Dermis microvascular lymphatic vessel endothelial cell (primary cell): ENCODE measurements at places on chromosomes 2 and 18. TPM values are rescaled to one million over a fixed set of nuclear protein-coding genes. Genes with fewer than 3 reads are reported as not detected.

REG3G gene
- not detected in 2 replicates for total RNA-seq

- no peak for DNase-seq
These were observed 319.0 kb upstream of the KLHL29 start for GRCh38 chr2:23065936-23066335.

- no peak for DNase-seq
These were observed 51.2 kb downstream of the HNMT start for GRCh38 chr2:138015494-138015893.

- DNase-seq: no peak
These were observed 262.7 kb downstream of the HAUS1 start for GRCh38 chr18:46366751-46367376.

GRCh38 chr2:195404651-195405050 lies 252.4 kb upstream of the SLC39A10 start:
- no peak for DNase-seq

DNA sequence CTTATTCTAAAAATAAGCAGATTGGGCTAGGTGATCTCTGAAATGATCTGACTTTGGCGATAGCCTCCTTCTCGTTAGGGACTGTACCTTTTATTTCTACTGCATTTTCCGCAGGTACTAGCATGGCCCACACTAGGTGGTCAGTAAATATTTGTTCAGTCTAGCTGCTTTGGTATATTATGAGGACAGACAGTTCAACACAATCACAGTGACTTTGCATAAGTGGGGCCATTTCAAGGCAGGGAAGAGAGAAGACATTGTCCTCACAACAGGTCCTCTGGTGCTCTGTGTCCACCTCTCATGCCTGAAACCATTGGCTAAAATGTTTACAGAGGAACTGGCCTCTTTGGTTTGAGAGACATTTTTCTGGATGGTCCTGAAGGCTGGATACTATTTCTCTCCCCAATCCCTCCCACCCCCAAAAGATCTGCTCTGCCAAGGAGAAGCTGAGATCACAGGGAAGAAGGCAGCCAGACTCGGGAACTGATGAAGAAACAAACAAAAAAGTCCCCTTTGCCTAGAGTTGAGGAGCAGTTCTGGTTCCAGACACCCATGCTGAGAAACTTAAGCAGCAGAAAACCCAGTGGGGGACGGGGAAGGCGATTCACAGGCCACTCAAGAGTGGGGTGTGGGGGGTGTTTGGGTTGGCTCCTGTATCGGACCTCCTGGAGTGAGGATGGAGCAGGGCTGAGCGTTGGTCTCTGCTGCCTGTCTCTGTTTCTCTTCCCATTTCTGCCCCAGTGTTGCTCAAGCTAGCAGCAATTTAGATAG lies 2.9 kb upstream of the TNP1 start:
- DNase-seq: no peak

DNA sequence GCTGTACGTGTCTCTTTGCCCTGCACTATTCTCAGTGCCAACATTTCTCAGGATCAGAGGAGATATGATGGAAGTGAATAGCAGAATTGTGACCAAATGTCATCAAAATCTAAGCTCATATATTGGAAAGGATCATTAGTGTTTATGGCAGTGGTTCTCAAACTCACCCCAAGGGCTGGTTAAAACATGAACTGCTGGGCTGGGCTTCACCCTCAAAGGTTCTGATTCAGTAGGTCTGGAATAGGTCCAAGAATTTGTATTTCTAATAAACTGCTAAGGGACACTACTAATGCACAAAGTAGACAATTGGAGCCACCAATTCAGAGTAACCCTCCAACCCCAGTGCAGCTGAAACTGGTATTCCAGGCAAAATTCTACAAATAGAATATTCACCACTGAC lies 317.9 kb upstream of the UBE2E3 start:
- no peak for DNase-seq

FIGN gene
- under 0.01 TPM in 2 replicates for total RNA-seq

DNA sequence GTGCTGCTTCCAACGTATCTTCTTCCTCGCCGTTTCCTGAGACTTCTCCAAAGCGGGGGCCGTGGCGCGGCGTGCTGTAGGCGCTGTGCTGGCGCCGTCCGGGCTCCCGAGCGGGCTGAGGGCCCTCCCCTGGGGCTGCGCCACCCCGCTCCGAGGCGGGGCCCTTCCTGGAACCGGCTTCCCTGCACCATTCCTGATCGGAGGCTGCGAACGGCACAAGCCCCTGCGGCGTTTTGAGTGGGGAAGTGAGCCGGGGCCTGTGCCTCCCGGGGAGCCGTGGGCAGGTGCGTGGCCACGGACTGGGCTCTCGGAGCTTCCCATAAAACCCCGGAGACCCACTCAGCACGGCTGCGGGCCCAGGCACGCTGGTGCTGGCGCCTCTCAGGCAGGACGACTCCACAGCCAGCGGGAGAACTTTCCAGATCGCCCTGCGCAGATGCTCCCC lies 74.7 kb downstream of the PSMG2 start:
- DNase-seq: no peak

BCL11A gene
- total RNA-seq: 0.64 and 0.76 TPM in 2 replicates

GRCh38 chr2:215749092-215749957 lies 264.0 kb downstream of the MREG start:
- peak; percentile 23 for DNase-seq

- DNase-seq: no peak
These were observed 304.3 kb upstream of the CNTNAP5 start for GRCh38 chr2:123720760-123721159.

HOXD10 gene
- total RNA-seq: 7.8 and 9.9 TPM in 2 replicates

KIF1A gene
- total RNA-seq: under 0.01 TPM in 2 replicates

CCDC150 gene
- 4.4 and 5.5 TPM in 2 replicates for total RNA-seq

GRCh38 chr2:181822097-181822496 lies 69.4 kb upstream of the ITPRID2 start:
- DNase-seq: no peak

GLI2 gene
- total RNA-seq: under 0.01 TPM in 2 replicates

DNA sequence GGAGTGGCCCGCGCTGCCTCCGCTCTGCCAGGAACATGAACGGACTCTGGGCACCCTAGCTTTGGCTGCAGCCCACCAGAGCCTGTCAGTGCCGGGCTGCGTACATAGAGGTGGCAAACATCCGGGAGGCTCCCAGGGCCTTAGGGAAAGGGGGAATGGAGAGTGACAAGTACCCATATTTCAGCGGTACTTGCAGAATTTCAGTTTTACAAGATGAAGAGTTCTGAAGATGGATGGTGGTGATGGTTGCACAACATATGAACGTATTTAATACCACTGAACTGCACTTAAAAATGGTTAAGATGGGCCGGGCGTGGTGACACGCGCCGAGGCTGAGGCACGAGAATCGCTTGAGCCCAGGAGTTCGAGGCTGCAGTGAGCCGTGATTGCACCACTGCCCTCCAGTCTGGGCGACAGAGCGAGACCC lies 873 bp downstream of the MTHFD2 start:
- no peak for DNase-seq

GRCh38 chr2:125471963-125472362 lies 1184.0 kb upstream of the GYPC start:
- no peak for DNase-seq

GRCh38 chr2:176110415-176111308 lies 3.6 kb downstream of the HOXD11 start:
- no peak for DNase-seq

QPCT gene
- 3.9 and 4.2 TPM in 2 replicates for total RNA-seq

DNA sequence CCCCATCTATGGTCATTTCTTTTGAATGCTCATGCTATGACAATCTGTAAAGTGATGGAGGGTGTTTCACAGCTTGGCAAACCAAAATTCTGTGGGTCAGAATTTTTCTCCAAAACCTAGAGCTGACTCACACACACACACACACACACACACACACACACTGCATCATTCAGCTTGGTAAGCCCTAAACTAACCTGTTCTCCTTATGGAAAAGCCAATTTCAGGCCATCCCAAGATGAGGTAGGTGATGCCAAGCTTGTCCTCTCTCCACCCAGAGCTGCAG lies 45.0 kb upstream of the NRP2 start:
- no peak for DNase-seq

GRCh38 chr2:82198809-82199492 lies 1894.4 kb upstream of the LRRTM1 start:
- DNase-seq: no peak

GRCh38 chr2:179565807-179566206 lies 295.6 kb downstream of the ZNF385B start:
- DNase-seq: no peak

GPR35 gene
- total RNA-seq: 0.13 TPM in 2 replicates

GRCh38 chr2:33498291-33498956 lies 22.0 kb downstream of the RASGRP3 start:
- peak; percentile 56 for DNase-seq

DNA sequence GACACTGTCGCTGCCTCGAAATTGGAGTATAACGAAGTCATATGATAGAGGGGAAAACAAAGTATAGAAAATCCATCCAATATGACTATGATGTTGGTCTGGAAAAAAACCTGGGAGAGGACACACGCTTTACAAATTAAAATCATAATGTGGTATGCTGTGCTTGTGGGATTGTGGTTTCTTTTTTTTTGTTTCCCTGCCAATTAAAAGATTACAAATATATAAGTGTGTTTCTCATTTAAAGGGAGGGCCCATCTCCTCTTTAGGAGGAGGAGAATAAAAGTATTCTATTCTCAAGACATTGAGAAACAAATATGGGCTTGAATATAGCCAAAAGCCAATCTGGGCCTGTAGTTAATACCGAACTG lies 86.6 kb downstream of the EPHA4 start:
- no peak for DNase-seq

GRCh38 chr2:110875384-110875725 lies 143.0 kb downstream of the ACOXL start:
- no peak for DNase-seq

- DNase-seq: no peak
These were observed 223.1 kb upstream of the ID2 start for GRCh38 chr2:8458503-8459459.

- no peak for DNase-seq
These were observed 81.8 kb upstream of the CREB1 start for GRCh38 chr2:207448006-207448405.

- DNase-seq: no peak
These were observed 35.3 kb downstream of the SH3RF3 start for GRCh38 chr2:109164311-109164710.

TBR1 gene
- under 0.01 TPM in 2 replicates for total RNA-seq

- DNase-seq: no peak
These were observed 1301.1 kb downstream of the DSC3 start for GRCh38 chr18:29741461-29741860.

FBLN7 gene
- total RNA-seq: 1.5 and 6.6 TPM in 2 replicates

DNA sequence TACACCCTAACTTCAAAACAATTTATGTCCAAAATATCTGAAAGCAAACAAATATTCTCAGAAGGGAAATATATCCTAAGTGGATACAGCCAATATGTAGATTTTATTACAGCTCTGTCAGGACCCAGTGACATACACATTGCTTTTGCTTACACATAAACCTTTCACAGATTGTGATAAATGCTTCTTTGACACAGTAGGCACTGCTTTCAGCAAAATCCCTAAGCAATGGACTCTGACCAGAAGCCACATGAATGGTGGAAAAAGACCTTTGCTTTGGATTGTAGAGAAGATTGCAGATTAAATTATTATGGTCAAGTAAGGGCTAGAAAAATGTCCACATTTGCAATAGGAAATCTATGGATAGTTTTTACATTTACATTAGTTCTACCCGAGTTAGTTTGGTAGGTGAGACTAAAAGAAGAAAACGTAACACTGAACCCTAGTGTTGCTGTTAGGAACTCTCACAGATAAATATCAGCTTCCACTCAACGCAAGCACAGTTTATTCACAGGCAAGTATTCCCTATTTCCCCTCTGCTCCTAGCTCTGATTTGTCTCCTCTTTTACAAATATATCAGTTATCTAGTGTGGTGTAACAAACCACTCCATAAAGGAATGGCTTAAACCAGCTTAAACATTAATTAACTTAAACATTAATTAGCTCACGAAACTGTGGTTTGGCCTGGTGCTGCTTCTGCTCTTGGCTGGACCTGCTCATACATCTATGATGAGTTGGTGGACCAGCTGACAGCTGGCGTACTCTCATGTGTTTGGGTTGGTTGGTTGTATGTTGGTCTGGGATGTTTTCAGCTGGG lies 23.6 kb upstream of the SERPINE2 start:
- DNase-seq: no peak

ACKR3 gene
- total RNA-seq: 6.8 and 20.7 TPM in 2 replicates

DNA sequence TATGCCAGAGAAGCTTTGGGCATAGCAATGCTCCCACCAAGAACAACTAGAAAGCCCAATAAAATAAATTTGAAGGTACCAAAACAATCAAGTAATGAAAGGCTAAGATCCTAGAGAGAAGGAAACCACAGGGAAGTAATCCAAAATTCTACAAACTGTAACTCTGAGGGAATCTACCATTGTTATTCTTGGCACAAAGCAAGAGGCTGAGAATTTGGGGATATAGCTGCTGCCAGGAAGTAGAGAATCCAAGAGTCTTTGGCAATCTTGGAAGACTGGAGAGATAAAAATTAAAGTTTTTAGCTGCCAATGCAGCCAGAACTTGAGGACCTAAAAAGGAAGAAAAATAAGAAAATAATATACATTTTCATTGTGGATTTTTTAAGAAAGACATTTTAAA lies 68.5 kb downstream of the PIGN start:
- no peak for DNase-seq

DNA sequence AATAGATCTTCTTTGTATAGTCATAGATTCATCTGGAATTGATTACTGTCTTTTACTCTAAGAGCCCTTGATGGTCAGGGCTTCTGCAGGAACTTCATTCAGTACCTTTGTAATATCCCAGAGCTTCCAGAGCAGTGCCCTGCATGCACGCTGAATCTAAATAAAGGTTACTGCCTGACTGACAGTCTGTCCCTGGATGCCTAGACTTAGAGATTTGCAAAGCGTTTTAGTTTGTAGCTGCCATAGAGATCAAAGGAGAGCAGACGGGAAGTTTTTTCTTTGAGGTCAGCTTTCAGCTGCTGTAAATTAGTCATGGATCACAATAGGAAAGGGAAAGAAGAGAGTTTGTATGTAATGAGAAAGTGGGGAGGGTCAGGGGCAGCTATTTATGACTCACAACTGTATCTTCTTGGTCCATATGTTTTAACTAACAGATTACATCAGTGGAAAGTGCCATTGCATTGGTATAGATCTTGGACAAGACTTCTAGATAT lies 45.2 kb upstream of the NYAP2 start:
- peak; percentile 85 for DNase-seq

SAG gene
- total RNA-seq: under 0.01 TPM in 1 of 2 replicates, not detected in the other

SCG2 gene
- not detected in 2 replicates for total RNA-seq

GRCh38 chr2:230075988-230076631 lies 7.4 kb upstream of the SLC16A14 start:
- no peak for DNase-seq

GRCh38 chr2:74191596-74192380 lies 6.6 kb upstream of the MTHFD2 start:
- no peak for DNase-seq

ZDBF2 gene
- 8.2 and 12.0 TPM in 2 replicates for total RNA-seq

GREB1 gene
- 0.26 and 0.38 TPM in 2 replicates for total RNA-seq

- DNase-seq: no peak
These were observed 274.1 kb upstream of the SLC8A1 start for GRCh38 chr2:40725950-40726349.

DNA sequence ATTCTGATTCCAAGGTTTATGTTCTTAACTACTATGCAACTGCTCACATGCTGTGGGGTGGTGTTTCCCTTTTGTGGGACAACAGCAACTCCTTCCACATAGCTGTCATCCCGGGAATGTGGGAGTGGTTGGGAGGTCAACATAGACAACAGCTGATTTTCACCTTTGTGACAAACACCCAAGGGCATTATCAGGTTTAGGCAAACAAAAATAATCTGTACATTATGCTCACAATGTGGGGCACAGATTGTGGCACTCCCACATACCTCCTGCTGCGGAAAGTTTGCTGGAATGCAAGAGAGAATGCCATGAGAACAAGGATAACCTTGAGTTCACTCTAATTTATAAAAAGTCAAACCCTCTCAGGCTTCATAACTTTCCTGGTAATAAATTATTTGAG lies 582.6 kb downstream of the CNTNAP5 start:
- DNase-seq: no peak

TEKT4 gene
- total RNA-seq: not detected in 2 replicates

KLHL41 gene
- under 0.01 and 0.13 TPM in 2 replicates for total RNA-seq
